ENCODE measurements at places on chromosomes 2 and 18.
A peak's percentile ranks its signal among the peaks of the same experiment; 100 is the strongest.

DNA sequence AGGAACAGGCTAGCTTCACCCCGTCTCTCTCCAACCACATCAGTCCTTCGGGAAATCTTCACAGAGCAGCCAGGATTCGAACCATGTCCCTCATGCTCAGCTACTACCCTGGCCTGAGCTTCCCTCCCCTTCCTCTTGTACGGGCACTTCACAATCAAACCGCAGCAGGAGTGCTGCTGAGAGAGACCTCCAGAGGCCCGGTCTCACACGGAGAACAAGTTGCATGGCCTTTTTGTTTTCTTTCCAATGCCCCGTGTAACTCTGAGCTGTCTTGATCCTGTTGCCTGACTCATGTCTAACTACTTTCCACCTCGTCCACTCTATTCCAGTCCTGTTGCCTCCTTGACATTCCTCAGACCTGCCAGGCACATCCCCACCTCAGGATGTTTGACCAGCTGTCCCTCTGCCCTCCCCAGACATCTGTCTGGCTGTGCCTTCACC lies 25.4 kb downstream of the FBLN7 start:
- DNase-seq = no peak

- DNase-seq = peak; percentile 13
Measured at GRCh38 chr18:7926526-7926925, 359.4 kb downstream of the PTPRM start.

GRCh38 chr2:24317491-24317920 lies 42.8 kb downstream of the ITSN2 start:
- DNase-seq = peak; percentile 91

GRCh38 chr2:52933878-52934277 lies 833.7 kb upstream of the CHAC2 start:
- no peak for DNase-seq

GRCh38 chr2:70921839-70922234 lies 13.9 kb upstream of the ATP6V1B1 start:
- no peak for DNase-seq

DNA sequence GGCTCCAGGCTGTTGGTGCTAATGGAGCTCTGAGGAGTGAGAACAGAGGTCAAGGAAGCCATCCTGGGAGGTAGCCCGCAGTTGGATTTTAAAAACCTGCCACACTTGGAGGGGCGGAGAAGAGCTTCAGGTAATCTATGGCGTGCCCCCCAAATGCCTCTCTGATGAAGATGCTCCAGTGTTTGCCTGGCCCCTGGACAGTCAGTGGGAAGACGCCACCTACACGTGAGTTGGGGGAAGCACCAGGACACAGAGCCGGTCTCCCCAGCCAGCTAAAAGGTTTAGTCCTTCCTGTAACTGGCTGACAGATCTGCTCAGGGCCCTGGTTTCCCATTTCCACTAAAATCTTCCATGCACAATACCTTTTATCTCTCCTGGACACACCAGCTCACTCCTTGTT lies 225.0 kb downstream of the TTC32 start:
- DNase-seq = no peak

- no peak for DNase-seq
Measured at GRCh38 chr18:65415098-65415497, 335.7 kb upstream of the CDH7 start.

Measured in NCI-H1417 (cell line).